ENCODE measurements at places on chromosomes 5 and 9.

DNA sequence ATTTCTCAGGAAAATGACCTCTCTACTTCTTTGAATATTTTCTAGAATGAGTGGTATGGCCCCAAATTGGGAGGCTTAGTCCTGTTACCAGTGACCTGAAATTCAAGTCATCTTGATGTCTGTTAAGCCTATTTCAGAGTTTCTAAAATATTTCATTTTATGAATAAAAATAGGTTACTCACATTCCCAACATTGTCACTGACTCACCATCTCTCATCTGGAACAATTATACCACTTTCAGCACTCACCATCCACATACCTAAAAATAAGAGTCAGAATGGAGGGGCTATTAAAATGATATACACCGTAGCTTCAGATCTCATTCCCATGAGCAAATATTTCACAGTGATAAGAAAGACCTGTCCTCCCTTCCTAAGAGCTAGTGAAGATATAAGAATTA is 71.8 kb downstream of the KIAA1958 start:
- no peak for DNase-seq

- peak; percentile 18 for DNase-seq
Observed at GRCh38 chr5:95892784-95893354, 68.8 kb downstream of the ELL2 start.

- DNase-seq = no peak
Observed at GRCh38 chr5:167993771-167994170, 297.7 kb upstream of the WWC1 start.

GRCh38 chr9:114098021-114098935 is 814 bp downstream of the KIF12 start:
- DNase-seq = no peak

- no peak for DNase-seq
Observed at GRCh38 chr9:107131108-107131799, 151.8 kb upstream of the RAD23B start.

DNA sequence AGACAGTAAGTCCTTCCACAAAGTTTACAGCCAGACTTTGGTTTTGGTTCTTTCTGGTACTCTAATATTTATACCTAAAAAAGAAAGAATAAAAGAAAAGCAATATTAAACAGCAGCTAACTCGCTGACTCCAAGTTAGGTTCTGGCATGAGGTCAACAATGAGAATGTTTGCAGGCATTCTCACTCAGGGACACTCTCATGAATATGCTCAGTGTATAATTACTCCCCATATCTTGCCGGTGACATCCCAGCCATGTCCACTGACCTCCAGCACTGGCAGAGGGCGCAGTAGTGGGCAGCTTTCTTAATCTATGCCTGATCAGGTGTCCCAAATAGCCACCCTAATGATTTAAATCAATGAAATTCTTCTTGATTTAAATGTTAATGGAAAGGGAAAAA is 151.5 kb downstream of the BNC2 start:
- no peak for DNase-seq

DNA sequence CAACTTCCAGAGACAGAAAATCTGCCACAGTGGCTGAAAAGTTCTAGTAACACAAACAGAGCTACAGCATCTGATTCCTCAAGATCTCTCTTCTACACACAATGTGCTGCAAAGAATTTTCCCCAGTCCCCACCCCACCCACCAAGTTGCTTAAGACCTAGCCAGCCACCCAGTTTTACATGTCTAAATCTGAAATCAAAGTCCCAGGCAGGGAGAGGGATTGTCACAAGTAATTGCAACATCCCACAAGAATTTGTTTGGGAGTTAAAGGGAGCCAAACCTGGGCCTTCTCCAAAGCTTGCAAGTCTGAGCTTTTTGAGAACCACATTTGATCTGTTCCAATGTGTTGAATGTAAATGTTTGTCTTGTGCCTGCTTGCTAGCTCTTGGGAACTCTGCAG is 15.5 kb downstream of the IGIP start:
- DNase-seq = no peak

DNA sequence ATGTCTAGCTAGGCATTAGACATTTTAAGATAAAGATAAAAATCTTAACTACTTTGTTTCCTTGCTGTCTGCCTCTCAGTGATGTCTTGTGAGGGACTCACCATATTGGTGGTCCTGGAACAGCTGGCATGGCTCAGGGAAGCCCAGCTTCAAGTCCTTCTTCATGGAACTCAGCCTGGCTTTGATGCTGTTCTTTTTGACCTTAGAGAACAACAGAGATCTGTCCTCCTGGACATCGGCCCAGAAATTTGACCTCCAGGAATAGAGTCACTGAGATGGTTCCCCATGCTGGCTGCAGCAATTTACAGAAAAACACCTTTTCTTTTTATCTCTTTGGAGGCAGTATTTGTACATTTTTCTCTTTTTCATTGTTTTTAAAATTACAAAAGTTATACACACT is 235.5 kb upstream of the WWC1 start:
- no peak for DNase-seq

DNA sequence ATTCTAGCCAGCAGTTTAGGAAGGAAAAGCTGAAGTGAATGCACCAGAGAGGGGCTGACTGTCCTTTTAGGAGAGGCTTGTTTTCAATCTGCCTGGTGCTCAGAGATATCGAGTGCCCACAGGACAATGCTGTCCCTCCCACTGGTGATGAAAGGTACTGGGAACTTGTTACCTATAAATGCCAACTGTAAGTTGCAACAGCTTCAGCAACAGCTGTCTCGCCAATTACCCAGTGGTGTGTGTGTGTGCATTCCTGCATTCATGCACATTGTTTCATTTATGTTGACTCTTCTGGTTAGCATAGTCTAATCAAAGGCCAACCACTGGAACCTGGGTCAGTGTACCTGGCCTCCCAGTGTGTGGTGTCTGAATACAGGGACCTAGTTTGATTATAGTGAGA is 161.1 kb downstream of the CSNK1G3 start:
- no peak for DNase-seq

DNA sequence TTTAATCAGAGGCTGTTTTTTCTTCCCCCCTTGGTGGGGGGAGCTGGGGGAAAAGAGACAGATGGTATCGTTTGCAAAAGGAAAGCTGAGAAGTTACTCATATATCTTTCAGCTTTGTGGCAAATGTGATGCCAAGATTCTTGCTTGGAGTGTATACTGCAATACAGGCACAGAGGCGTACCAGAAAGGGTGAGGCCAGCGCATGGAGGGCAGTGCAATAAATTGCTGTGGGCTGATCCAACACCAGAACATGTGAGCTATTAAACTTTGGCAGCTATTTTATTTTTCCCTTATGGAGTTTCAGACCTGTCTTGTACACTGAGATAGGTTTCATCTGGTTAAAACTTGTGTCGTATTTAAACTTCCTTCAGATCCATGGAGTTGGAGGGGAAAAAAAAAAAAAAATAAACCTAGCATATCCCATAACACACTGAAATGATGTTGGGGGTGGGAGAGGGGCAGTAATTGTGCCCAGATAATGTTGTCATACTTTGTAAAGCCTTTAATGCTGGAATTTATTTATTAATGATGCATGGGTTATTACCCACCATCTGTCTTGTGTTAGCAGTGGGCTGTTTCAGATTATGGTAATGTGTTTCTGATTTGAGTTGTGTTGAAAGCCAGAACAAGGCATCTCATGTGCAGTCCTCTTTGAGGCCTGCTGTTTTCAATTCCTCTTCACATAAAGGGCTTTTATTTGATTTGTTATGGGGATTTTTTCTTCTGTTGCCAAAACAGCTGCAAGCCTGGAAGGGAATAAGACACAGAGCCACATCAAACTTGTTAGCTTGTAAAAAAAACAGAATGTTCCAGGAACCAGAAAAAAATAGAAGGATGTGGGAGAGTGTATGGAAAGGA is 891.3 kb downstream of the TLE1 start:
- no peak for DNase-seq

- no peak for DNase-seq
Observed at GRCh38 chr9:36064448-36065037, 27.8 kb downstream of the RECK start.

DNA sequence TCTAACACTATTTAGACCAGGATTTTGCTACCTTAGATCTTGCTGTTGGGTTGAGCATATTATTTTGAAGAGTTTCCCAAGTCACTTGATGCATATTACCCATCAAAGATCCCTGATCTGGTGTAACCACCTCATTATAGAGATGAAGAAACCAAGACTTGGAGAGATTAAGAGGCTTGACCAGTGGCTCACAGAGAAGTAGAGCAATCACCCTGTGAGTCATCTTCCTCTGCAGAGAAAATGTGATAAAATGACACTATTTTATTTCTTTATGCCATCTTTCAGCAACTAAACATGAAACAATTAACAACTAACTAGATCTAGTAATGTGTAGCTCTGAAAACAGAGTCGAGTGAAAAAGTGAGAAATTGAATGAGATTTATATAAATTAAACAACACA is 76.1 kb downstream of the KIF4B start:
- DNase-seq = no peak

- DNase-seq = no peak
Observed at GRCh38 chr9:16252616-16253015, 617.9 kb downstream of the BNC2 start.

- no peak for DNase-seq
Observed at GRCh38 chr5:149063896-149064478, 1.1 kb upstream of the SH3TC2 start.

GRCh38 chr5:36457511-36458270 is 148.7 kb upstream of the SLC1A3 start:
- no peak for DNase-seq

DNA sequence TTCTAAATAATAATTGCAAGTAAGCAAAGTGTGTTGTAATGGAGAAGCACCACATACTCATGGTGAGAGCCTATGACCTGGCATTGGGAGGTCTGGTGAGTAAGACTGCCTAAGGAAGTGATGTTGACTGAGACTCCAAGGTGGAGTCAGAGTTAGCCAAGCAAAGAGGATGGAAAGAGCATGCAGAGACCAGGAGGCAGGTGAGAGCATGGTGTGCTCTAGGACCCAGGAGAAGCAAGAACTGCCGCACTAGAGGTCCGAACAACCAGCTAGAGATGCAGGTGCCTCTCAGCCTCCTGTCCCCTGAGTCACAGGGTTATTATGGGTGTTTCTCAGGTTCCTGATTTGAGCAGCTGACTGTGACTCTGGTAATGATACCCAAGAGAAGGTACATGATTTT is 27.3 kb downstream of the ANP32B start:
- DNase-seq = no peak

GRCh38 chr9:113960768-113961167 is 84.7 kb downstream of the ZNF618 start:
- DNase-seq = no peak

GRCh38 chr9:27280860-27281259 is 16.1 kb downstream of the EQTN start:
- no peak for DNase-seq

DNA sequence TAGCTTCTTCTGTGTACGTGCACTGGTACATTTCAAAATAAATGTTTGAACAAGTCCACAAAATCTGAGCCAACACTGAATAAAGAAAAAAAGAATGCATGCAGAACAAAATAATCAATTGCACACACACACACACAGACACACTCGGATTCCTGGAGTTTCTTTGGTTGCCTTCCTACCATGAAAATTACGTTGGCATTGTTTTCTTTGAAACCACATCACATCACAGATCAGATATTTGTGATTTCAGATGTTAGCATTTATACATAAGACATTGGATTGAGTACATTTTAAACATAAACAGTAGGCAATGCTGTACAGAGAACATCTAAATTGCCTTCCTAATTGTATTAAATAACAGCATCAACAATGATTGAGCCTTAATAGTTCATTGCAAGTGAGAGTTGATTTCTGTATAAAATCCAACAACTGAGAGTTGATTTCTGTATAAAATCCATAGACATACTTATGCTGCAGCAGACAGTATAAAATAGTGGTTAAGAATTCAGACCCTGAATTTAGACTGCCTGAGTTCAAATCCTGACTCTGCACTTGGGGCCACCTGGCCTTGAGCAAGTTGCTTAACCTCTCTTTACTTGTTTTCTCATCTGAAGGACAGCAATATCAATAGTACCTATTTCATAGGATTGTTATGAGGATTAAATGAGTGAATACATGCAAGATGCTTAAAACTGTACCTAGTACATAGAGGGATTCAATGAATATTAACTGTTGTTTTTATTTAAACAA is 101.7 kb upstream of the IFNE start:
- no peak for DNase-seq

DNA sequence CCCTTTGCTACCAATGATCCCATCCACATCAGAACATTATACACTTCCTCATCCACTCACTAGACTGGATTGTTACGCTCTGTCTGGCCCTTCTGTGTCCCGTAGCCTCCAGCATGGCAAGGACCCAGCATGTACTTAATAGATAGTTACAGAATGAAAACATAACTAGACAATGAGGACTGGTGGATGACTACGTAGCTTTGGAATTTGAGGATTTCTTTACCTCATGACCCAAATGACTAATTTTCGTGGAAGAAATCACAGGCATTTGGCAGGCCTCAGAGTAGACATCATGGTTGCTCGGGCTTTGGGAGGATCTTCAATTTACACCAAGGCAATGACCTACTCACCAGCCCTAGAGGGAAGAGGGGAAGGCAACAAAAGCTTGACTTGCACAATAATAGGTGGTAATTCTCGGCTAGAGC is 299.8 kb downstream of the TLE1 start:
- DNase-seq = no peak

DNA sequence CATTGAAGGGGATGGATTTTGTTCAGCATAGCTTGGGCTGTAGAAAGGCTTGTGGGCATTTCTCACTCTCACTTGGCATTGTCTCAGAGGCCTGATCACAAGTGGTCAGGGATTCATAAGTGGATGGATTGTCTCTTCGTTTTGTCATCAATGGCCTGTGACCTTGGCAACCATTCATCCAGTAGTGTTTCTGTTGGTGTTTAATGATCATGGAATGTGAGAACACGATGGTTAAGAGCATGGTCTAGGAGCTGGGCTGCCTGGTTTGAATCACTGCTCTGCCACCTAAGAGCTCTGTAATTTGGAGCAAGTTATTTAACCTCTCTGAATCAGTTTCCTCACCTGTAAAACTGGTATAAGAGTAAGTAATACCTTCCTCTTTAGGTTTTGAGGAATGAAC is 430.1 kb upstream of the MEF2C start:
- no peak for DNase-seq

DNA sequence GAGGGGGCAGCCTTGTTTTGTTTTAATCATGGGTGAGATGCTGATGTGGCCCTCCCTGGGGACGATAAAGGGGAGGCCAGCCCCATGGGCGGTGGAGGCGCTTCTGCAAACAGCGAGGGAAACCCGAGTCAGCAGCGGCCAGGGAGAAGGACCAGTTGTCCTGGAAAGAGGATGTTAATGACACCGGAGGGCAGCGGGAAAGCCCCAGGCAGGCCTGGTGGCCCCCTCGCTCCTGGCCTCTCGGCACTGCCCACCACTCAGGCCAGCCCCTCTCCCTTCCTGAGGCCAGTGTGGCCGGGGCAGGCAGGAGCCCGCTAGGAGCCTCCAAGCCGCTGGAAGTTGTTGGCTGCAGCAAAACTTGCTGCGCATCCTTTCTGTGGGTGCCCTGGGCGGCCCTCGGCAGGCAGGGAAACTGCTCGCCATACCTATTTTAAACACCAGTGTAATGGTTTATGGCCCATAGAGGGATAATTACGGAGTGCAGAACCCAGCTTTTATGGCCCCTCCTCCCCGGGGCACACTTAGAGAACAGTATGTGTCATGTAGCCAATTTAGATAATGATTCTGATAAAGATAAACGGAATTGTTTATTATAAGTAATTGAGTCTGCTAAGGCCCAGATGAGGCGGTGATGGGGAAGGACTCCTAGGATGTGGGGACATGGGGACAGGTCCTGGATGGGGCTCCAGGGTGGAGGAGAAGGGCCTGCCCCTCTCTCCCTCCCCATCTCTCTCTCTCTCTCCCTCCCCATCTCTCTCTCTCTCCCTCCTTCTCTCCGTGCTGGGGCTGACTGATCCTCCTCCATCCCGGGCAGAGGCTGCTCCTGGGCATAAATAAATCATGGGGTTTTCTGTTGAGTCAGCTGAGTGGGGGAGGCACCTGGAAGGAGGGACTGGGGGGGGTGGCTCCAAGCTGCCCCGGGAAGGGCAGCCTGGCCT is 36.9 kb downstream of the LMX1B start:
- no peak for DNase-seq

Measured in activated CD4-positive, alpha-beta T cell treated with anti-CD3 and anti-CD28 coated beads, Interleukin-2, amount 50 U/mL, for 24 hours (primary cell).